ENCODE measurements at places on chromosomes 2 and 18. TPM values are rescaled to one million over a fixed set of nuclear protein-coding genes. Genes with fewer than 3 reads are reported as not detected.
A peak's percentile ranks its signal among the peaks of the same experiment; 100 is the strongest.

DNA sequence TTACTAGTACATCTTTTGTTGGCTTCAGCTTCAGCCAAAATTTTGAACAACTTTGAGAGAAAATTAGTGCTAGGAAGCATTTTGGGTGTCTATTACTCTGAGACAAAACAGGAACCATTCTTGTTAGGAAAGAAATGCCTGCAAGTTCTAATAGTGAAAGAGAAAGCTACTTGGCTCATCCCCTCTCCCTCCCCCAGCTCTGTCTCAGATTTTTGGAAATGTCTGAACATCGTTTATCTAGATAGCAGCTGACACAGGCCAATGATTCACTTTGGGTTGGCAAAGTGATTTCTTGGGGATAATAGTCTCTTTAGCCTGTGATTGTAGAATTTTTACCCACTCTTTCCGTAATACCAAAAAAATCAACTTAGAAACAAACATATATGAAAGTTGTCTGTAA lies 42.3 kb upstream of the PTPRM start:
- no peak overlapping the region for H3K27ac ChIP-seq
- DNase-seq: no peak
- H3K4me1 ChIP-seq: no peaks in the 10 kb centered on the region
- H3K4me3 ChIP-seq: no peak overlapping the region

GRCh38 chr2:52210611-52211010 lies 1178.7 kb upstream of the NRXN1 start:
- no peaks in the 10 kb centered on the region for H3K27me3 ChIP-seq
- H3K27ac ChIP-seq: no peak overlapping the region
- no peaks in the 10 kb centered on the region for H3K36me3 ChIP-seq
- no peak overlapping the region for H3K4me3 ChIP-seq

- H3K27ac ChIP-seq: no peak overlapping the region
- H3K36me3 ChIP-seq: no peaks in the 10 kb centered on the region
- no peak overlapping the region for H3K4me3 ChIP-seq
- DNase-seq: no peak
Observed at GRCh38 chr2:77086051-77086450, 436.1 kb downstream of the LRRTM4 start.

- no peaks in the 10 kb centered on the region for H3K36me3 ChIP-seq
- no peak overlapping the region for H3K27ac ChIP-seq
- peaks cover 13% of the 10 kb centered on the region for H3K4me1 ChIP-seq
- no peaks in the 10 kb centered on the region for H3K27me3 ChIP-seq
- DNase-seq: no peak
- no peak overlapping the region for H3K4me3 ChIP-seq
Observed at GRCh38 chr2:26507932-26508331, 30.0 kb upstream of the OTOF start.

- H3K36me3 ChIP-seq: no peaks in the 10 kb centered on the region
- DNase-seq: no peak
- no peak overlapping the region for H3K27ac ChIP-seq
- H3K4me3 ChIP-seq: no peak overlapping the region
Observed at GRCh38 chr18:69564602-69565001, 163.9 kb downstream of the DOK6 start.

- no peaks in the 10 kb centered on the region for H3K36me3 ChIP-seq
- no peaks in the 10 kb centered on the region for H3K27me3 ChIP-seq
- H3K4me1 ChIP-seq: peaks cover 24% of the 10 kb centered on the region
- DNase-seq: peak; percentile 74
- no peak overlapping the region for H3K4me3 ChIP-seq
- H3K27ac ChIP-seq: peak overlapping the region; percentile 9
Observed at GRCh38 chr2:207163053-207163755, 2.5 kb downstream of the KLF7 start.

GRCh38 chr2:203498161-203498560 lies 36.9 kb downstream of the RAPH1 start:
- no peak overlapping the region for H3K27ac ChIP-seq
- no peaks in the 10 kb centered on the region for H3K36me3 ChIP-seq
- H3K27me3 ChIP-seq: no peaks in the 10 kb centered on the region
- peak overlapping the region; percentile 36 for H3K4me3 ChIP-seq
- H3K4me1 ChIP-seq: peaks cover 13% of the 10 kb centered on the region

DNA sequence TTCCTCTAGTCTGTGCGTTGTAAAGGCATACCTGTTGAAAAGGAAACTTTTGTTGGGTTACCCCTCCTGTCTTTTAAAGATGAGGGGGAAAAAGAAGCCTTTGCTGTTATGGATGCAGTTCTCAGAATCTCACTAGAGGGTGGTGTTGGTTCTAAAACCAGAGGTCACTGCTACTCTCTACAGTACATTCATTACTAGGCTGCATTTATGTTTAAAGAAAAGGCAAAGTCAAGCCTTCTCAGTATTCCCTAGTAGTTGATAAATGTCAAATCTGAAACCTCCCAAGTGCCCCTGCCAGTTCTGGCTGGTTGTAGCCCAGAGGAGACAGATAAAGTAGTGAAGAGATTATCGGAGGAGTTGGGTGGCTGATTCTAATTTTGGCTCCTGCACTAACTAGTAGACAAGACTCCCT lies 1.4 kb upstream of the PLCL1 start:
- H3K4me1 ChIP-seq: no peaks in the 10 kb centered on the region
- no peak overlapping the region for H3K4me3 ChIP-seq
- DNase-seq: peak; percentile 45

GRCh38 chr2:58138396-58139030 lies 91.9 kb downstream of the VRK2 start:
- no peaks in the 10 kb centered on the region for H3K36me3 ChIP-seq
- no peak overlapping the region for H3K27ac ChIP-seq
- no peak for DNase-seq
- no peaks in the 10 kb centered on the region for H3K27me3 ChIP-seq
- no peaks in the 10 kb centered on the region for H3K4me1 ChIP-seq
- no peak overlapping the region for H3K4me3 ChIP-seq

- H3K27ac ChIP-seq: no peak overlapping the region
- H3K27me3 ChIP-seq: 0 out of 2 replicates have a peak, but pooled peaks cover 6% of the 10 kb centered on the region
- DNase-seq: no peak
- H3K4me1 ChIP-seq: peaks cover 23% of the 10 kb centered on the region
Observed at GRCh38 chr18:63157293-63158011, 162.1 kb downstream of the BCL2 start.

DNA sequence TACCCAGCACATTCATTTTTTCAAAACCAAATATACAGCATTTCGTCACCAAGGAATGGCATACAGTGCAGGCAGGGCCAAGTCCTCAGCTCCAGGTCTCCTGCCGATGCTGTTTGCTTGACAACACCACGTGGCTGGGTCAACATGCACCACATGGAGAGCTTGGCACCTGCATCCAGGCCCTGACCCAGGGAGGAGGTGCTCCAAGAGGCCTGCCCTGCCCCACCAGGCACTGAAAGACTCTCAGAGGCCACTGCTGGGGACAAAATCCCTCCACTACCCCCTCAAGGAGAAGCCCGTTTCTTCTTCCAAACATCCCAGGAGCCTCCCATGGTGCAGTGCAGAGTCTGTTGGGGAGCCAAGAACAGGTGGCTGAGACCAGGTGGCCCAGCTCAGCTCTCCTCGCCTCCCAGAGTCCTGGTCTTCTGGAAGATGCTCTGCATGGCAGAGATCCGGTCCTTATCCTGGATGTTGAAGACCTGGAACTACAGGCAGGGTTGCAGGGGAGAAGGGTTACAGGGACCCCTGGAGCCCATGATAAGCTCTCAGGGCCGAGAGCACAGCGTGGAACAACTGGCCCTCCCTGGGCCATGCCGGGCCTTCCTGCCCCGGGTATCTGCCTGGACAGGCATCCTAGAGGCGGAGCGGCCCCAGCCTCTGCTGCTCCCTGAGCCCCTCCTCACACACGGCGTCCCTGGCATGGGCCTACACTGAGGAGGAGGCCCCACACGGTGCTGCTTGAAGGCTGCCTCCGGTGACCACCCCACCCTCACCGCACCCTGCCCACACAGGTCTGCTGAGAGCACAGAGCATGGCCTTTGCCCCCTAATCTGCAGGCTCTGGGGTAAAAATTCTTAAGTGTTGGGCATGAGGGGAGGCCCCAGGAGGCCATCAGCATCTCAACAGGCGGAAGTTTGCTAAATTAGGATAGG lies 9.0 kb downstream of the MAB21L4 start:
- no peaks in the 10 kb centered on the region for H3K36me3 ChIP-seq
- peaks cover 10% of the 10 kb centered on the region for H3K4me1 ChIP-seq
- H3K27ac ChIP-seq: no peak overlapping the region
- DNase-seq: no peak
- H3K27me3 ChIP-seq: no peaks in the 10 kb centered on the region

DNA sequence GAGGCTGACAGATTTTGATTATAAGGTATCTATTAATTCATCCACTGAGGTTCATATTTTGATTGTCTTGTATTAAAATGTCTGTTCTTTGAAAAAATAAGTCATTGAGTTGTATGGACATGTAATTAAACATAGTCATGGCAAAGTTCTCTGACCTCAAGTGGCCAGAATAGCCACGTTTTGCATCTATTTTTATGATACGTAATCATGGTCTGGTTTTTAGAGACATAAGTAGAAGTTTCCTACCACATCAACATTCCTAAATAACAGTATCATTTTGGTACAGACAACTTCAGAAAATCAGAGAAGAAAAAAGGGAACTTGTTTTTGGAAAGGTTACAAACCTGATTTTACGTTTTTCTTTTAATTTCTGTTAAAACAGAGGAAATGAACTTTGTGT lies 47.6 kb downstream of the COL5A2 start:
- no peak for DNase-seq
- H3K27ac ChIP-seq: no peak overlapping the region
- no peaks in the 10 kb centered on the region for H3K36me3 ChIP-seq
- H3K4me1 ChIP-seq: no peaks in the 10 kb centered on the region

DNA sequence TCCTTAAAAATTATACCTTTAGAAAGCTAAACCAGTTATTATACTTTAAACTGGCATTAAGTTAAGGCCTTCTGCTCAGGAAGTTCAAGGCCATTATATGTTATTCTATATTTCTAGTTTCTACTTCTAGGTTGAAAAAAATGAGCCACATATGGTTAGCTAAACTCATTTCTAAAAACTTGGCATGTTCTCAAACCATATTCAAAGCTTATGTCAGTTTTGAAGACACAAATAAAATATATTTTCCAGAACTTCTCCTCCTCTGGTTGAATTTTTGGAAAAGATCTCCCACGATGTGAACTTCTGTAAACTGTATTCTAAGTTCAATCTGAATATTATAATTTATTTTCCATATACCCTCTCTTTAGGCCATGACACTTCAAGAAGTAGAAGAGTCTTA lies 103.5 kb downstream of the NYAP2 start:
- H3K36me3 ChIP-seq: no peaks in the 10 kb centered on the region
- no peak overlapping the region for H3K27ac ChIP-seq
- H3K4me1 ChIP-seq: no peaks in the 10 kb centered on the region
- no peak for DNase-seq
- H3K27me3 ChIP-seq: no peaks in the 10 kb centered on the region

GRCh38 chr2:24863641-24864040 lies 56.4 kb downstream of the ADCY3 start:
- no peaks in the 10 kb centered on the region for H3K27me3 ChIP-seq
- no peak overlapping the region for H3K4me3 ChIP-seq
- H3K36me3 ChIP-seq: no peaks in the 10 kb centered on the region
- H3K27ac ChIP-seq: no peak overlapping the region

DNA sequence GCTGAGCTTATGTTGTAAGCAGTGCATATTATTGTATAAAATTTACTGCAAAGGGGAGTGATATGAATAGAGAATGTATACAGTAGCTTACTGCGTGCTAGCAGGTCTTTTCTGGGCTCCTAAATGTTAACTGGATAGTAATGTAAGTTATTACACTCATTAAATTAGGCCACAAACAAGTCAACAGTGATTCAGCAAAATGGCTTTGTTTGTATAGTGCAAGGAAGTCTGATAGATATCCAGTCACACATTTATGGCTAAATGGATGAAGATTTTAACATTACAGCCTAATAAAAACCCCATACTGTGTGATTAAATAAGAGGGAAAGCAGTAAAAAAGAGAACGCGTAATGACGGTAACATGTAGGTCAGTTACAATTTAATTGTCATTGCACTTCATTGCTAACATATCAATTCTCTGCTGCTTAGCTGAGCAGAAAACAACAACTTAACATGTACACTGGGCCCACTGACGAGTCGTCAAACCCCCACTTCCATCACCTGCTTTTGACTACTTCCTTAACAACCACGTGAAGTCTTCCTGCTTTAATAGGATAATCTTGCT lies 665.0 kb upstream of the FANCL start:
- H3K27ac ChIP-seq: no peak overlapping the region
- H3K36me3 ChIP-seq: no peaks in the 10 kb centered on the region
- no peak overlapping the region for H3K4me3 ChIP-seq
- 0 out of 2 replicates have a peak, but pooled peaks cover 4% of the 10 kb centered on the region for H3K27me3 ChIP-seq

DNA sequence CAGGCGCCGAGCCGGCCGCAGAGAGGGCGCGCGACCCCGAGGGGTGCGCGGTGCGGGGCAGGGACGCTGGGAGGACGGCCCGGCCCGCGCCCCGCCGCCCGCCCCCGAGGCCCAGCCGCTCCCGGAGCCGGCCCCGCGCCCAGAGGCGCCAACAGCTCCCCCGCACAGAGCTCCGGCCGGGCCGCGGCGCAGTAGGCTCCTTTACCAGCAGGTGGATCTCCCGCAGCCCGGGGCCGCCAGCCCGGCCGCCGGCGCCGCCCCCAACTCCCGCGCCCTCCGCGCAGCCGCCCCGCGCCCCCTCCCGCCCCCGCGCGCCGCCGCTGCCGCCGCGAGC lies 258 bp downstream of the MGAT4A start:
- H3K27me3 ChIP-seq: no peaks in the 10 kb centered on the region
- DNase-seq: no peak
- no peaks in the 10 kb centered on the region for H3K36me3 ChIP-seq
- peaks cover 11% of the 10 kb centered on the region for H3K4me1 ChIP-seq

Gene ACAA2
- 18.2 TPM for total RNA-seq

Gene IL36B
- total RNA-seq: not detected

Gene L3MBTL4
- total RNA-seq: not detected

Gene KCNJ13
- not detected for total RNA-seq

Gene GLI2
- 3.4 TPM for total RNA-seq

Gene POU3F3
- total RNA-seq: not detected

Gene CCDC148
- total RNA-seq: 0.59 TPM

Gene NAT8
- not detected for total RNA-seq

Gene NUP35
- total RNA-seq: 33.4 TPM

Gene GRHL1
- 8.5 TPM for total RNA-seq

Gene TNS1
- 6.2 TPM for total RNA-seq

Gene PLEKHH2
- total RNA-seq: 7.8 TPM

Gene SERPINB4
- not detected for total RNA-seq

Gene CD226
- total RNA-seq: 1.2 TPM

Gene GALNT13
- 0.44 TPM for total RNA-seq

Gene STRN
- 26.4 TPM for total RNA-seq

Gene GPR75
- 1.2 TPM for total RNA-seq

All from HCT116 (cell line).